Stimulated activated CD4-positive, alpha-beta T cell treated with anti-CD3 and anti-CD28 coated beads, TNF-alpha, amount 100 ng/mL, for 1 hour (primary cell): ENCODE measurements at places on chromosomes 6 and 20.

GRCh38 chr20:33460711-33461110 is 17.1 kb upstream of the SNTA1 start:
- DNase-seq, result no peak

- no peak for DNase-seq
These were observed 96.7 kb downstream of the GFRAL start for GRCh38 chr6:55423933-55424332.

GRCh38 chr6:109053336-109053735 is 41.3 kb downstream of the SESN1 start:
- no peak for DNase-seq

GRCh38 chr20:18702736-18703135 is 110.8 kb upstream of the SCP2D1 start:
- DNase-seq, result no peak

DNA sequence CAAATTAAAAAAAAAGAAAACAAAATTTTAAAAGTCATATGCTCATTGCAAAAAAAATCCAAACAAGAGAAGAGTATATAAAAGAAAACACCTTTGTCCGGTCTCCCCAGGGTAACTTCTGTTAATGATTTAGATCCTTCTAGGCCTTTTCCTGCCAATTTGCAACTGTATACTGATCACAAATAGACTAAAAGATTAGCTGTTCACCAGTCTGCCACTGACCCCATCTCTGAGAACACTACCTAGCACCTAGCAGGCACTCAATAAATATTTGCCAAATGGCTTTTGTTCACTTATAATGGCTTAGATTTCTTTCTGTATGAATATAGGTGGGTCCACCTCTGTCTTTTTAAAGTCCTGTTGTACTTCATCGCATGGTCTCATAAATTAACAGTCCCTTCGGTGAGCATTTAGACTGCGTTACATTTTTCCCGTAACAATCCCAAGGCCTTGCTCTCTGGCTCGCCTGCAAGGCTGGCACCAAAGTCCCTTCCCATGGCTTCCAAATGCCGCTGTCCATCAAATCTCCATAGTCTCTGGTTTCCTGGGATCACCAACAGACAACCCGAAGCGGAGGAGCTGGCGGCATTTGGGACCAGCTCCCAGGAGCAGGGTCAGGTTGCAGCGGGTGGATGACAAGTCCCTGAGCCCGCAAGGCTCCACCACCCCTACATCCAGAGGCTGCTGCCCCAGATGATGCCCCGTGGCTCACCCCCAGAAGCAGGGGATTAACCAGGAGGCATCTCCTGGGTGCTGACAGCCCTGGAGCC is 11.8 kb downstream of the JPH2 start:
- DNase-seq, result no peak

DNA sequence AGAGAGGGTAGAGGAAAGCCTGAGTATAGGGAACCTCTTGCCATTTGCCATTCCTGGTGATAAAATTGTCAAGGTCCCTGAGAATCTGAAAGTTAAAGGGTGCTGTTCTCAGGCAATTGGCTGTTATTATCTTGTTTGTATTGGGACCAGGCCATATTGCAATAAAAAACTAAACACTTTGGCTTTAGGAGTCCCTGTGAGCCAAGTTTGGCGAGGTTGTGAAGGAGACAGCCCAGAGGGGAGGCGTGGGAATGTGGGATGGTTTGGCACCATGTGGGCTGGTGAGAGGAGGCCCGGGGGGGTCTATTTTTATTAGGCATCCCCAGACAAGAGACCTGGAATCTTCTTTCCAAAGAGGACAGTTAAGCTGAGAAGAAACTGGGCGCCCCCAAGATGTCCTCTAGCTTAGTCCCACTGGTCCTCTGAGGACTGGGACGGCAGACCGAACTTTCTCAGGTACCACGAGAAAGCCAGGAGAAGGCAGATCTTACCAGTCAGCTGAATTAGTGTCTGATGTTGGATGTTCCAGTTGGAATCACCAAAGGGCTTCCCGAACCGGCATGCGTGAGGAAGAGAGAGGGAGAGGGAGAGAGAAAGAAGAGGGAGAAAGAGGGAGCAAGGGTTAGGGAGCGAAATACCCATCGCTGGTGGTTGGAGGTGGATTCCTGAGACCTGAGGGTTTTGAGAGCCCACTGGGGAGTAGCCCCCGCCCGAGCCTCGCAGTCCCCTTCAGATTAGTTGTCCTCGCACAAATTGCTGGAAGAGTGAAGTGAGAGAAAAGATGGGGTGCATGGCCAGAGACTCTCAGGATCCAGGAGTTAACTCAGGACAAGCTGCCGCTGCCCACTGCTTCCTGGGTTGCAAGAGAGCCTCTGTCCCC is 24.4 kb downstream of the DYNLT1 start:
- DNase-seq, result no peak

- DNase-seq, result no peak
These were observed 289.5 kb downstream of the BTBD9 start for GRCh38 chr6:38350220-38350619.

GRCh38 chr6:158460602-158461169 is 99.2 kb upstream of the TMEM181 start:
- DNase-seq, result no peak

DNA sequence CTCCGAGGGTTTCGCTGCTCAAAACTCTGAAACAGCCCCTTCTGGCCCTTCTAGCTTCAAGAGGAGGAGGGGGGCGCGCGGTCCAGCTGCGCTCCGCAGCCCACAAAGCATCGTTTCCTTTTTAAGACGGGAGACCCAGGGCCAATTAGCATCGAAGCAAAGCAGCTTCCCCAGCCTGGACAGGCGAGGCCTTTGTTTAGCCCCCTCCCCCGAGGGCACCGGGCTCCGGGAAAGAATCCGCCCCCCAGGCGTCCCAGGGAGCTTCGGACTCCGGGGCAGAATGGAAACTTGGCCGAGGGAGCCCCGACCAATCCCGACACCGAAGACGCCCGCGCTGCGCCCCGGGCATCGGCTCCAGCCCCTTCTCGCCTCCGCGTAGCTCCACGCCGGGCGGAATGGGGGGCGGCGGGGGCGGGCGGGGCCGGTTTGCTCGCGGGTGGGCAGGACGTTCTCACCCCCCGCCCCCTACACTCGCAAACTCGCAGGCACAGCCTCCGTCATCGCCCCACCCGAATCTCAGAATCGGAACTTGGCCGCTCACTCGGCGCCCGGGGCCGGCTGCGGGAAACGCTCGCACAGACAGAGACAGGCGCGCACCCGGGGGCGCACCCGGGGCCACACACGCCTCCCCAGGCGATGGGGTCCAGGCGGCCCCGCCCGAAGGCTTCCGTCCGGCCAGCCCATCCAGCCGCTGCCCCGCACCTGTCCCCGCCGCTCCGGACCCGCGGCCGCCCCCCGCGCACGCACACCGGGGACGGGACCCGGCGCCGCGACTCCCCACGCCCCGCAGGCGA is 628 bp downstream of the NKAIN4 start:
- no peak for DNase-seq

DNA sequence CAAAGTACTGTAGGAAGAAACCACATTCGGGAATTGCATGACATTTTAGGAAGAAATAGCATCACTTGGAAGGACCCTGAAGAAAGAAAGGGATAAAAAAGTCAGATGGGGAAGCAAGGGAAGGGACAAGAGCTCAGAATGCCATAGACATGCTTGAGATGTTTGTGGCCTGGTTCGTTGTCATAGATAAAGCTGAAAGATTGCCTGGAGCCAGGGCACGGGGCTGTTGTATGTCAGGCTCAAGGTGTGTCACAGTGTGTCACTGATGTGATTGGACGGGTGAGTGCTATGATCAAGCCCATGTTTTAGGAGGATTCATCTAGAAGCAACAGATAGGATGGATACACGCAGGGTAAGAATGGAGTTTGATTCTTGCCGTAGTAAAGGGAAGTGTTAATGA is 216.2 kb upstream of the SOX4 start:
- DNase-seq, result no peak

DNA sequence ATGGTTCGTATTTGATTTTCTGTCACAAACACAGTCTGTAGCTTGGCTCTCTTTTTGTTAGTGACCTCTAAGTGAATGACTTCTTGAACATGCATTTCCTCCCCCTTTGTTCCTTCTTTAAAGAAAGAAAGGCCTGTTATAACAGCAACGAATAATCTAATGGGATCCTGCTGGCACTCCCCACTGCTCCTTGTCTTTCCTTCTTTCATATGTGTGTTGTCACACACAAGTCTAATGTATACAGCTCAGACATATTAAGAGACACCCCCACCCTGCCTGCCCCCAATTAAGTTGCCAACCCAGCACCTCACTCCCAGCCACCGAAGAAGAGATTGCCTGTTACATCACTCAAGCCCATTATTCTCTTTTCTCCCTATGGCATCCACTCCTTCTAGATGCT is 4.9 kb upstream of the SAMD5 start:
- DNase-seq, result no peak

GRCh38 chr6:87817183-87817582 is 115.2 kb upstream of the AKIRIN2 start:
- DNase-seq, result no peak

GRCh38 chr20:52004018-52004417 is 187.6 kb downstream of the ZFP64 start:
- no peak for DNase-seq

DNA sequence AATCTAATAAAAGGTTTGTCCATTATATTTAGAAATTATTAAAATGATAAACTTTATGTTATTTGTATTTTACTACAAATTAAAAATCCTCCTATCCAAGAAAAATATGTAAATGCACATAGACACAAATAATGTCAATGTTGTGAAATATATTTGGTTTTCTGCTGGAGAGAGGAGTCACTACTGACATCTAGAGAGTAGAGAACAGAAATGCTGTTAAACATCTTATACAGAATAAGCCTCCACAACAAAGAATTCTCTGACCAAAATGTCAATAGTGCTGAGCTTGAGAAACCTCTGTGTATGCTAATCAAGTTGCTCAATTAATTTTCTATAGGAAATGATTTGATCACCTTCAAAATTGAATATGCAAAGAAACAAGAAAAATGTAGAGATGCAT is 12.4 kb downstream of the HTR1B start:
- DNase-seq, result no peak

DNA sequence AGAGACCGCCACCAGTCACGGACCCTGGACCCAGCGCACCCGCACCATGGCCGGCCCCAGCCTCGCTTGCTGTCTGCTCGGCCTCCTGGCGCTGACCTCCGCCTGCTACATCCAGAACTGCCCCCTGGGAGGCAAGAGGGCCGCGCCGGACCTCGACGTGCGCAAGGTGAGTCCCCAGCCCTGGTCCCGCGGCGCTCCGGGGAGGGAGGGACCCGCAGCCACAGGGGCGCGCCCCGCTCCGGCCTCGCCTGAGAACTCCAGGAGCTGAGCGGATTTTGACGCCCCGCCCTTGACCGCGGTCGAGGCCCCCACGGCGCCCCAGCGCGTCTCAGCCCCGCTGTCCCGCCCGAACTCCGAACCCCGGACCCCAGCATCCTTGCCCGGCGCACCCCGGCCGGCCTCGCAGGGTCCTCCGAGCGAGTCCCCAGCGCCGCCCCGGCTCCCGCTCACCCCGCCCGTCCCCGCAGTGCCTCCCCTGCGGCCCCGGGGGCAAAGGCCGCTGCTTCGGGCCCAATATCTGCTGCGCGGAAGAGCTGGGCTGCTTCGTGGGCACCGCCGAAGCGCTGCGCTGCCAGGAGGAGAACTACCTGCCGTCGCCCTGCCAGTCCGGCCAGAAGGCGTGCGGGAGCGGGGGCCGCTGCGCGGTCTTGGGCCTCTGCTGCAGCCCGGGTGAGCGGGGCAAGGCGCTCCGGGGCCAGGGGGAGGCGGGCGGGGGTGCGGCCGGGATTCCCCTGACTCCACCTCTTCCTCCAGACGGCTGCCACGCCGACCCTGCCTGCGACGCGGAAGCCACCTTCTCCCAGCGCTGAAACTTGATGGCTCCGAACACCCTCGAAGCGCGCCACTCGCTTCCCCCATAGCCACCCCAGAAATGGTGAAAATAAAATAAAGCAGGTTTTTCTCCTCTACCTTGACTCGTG is at the start of gene OXT:
OXT (plus strand) TSS at position 11 of the 920 bp plus-strand sequence; CDS start at position 47, 36 bp downstream.
- DNase-seq, result peak; percentile 62

DNA sequence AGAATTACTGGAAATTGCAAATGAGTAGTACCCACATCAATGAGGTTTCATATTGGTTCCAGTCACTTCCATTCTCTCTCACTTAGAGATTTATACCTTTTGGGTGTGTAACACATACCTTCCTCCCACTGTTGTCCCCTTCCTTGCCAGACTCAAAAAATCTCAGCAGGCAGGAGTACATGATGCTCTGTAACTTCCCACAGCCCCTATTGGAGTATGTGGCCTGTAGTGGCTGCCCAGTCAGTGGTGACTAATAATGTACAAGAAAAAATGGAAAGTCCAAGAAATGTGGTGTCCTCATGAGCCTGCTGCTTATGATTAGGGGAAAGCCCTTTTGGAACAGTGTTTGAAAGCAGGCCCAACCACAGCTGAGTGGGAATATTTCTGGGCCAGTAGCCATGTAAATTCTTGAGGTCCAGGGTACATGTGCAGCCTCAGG is 312.0 kb downstream of the ZFAND3 start:
- no peak for DNase-seq

GRCh38 chr6:147381712-147382111 is 126.8 kb upstream of the SAMD5 start:
- DNase-seq, result no peak

DNA sequence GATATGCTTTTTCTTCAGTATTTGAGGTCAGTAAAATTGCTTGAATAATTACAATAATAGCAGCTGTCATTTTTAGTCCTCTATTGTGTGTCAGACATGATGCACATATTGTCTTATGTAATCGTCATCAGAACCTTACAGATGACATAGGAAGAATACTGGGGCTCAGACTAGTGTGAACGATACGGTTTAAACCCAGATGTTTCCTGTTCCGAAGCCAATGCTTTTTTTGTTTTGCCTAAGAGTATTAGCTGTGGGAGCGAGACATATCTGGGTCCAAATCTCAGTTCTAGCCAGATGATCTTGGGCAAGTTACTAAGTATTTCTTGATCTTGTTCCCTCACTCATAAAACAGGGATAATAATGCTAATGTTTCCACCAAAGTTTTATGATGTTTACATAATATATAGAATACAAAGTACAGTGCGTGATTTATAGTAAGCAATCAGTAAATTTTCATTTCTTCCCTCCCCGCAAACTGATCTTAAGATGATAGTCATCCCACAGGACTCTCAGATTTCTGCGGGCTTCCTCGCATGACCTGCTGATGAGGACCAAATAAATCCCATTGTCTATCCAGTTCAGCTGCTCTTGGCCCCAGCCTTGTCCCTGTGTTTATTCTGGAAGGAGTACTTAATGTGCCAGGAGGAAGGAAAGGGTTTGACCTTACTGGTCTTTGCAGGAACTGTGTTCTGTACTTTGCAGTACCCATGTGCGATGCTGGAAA is 98.2 kb downstream of the CAP2 start:
- no peak for DNase-seq

- DNase-seq, result peak; percentile 37
These were observed 107.7 kb upstream of the PRND start for GRCh38 chr20:4613718-4614620.

DNA sequence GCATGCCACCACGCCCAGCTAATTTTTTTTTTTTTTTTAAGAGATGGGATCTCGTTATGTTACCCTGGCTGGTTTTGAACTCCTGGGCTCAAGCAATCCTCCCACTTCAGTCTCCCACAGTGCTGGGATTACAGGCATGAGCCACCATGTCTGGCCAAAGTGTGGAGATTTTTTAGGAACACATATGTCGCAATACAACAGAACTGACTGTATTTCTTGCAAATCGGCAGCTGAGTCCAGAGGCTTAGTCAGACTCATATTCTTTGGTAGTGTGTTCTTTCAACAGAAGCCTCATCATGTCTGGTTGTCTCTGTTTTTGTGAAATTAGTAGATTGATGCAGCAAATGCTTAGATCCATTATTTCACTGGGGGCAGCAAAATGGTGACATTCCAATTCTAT is 23.9 kb upstream of the CD164 start:
- DNase-seq, result no peak

- no peak for DNase-seq
These were observed 78.1 kb downstream of the TINAG start for GRCh38 chr6:54386295-54386694.

GRCh38 chr6:146851837-146852236 is 253.1 kb downstream of the ADGB start:
- DNase-seq, result no peak
